Fibroblast of lung (primary cell): ENCODE measurements at places on chromosomes 16 and 17. TPM values are rescaled to one million over a fixed set of nuclear protein-coding genes. Genes with fewer than 3 reads are reported as not detected.
A peak's percentile ranks its signal among the peaks of the same experiment; 100 is the strongest.

- peaks cover 4% of the 10 kb centered on the region for H3K4me1 ChIP-seq
- H3K36me3 ChIP-seq = no peaks in the 10 kb centered on the region
- no peak overlapping the region for H3K27ac ChIP-seq
- no peak overlapping the region for H3K4me3 ChIP-seq
- H3K27me3 ChIP-seq = no peaks in the 10 kb centered on the region
Measured at GRCh38 chr17:43393944-43394482, 4.8 kb upstream of the ARL4D start.

The SCN4A gene
- total RNA-seq = under 0.01 and 0.83 TPM in 2 replicates

GRCh38 chr16:29839822-29840221 lies 19.6 kb downstream of the MVP start:
- peaks cover 46% of the 10 kb centered on the region for H3K36me3 ChIP-seq
- H3K4me1 ChIP-seq = no peaks in the 10 kb centered on the region

The PHOSPHO1 gene
- under 0.01 and 0.17 TPM in 2 replicates for total RNA-seq

- no peak for DNase-seq
- H3K27me3 ChIP-seq = no peaks in the 10 kb centered on the region
- H3K27ac ChIP-seq = peak overlapping the region; percentile 99
- H3K4me3 ChIP-seq = peak overlapping the region; percentile 94
- peaks cover 26% of the 10 kb centered on the region for H3K4me1 ChIP-seq
Measured at GRCh38 chr16:89921131-89921701, 1.9 kb upstream of the TUBB3 start.

DNA sequence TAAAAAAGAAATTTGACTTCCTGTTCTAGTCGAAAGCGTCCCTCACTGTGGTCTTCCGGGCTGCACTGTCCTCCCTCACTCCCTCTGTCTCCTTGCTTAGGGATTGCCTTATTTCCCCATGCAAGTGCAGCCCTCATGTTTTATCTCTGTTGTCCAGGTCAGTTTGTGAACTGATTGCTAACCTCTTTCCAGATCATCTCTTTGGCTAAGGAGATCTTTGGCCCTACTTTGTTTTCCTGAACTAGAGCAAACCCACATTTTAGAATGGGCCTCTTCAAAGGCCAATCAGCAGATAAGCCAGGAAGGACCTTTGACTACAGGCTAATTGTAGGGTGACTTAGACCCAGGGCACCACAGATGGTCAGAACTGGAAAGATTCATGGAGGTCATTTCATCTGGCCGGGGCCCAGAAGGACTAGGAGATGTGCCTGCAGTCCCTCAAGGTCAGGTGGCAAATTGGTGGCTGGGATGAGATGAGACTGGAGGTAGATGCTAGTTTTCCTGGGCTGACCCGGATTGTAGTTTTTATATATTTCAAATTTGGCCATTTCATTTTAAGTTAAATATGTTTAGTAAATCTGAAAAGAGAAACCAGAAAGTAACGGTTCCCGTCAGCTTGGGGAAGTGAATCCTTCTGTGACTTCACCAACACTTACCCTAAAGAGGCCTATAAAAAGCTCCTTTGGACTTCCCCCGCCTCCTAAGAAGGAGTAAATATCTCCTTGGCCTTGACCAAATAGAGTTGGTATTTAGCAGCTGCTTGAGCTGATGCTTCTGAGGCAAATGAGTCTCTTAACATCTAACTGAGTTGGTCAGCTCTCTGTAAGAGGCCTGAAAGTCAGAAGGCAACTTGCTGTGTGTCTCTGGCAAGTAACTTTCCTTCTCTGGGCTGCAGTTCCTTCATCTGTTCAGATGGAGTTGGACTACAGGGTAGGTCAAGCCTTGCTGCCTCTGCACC lies 6.2 kb upstream of the SLC25A19 start:
- H3K4me3 ChIP-seq = no peak overlapping the region
- DNase-seq = no peak
- H3K4me1 ChIP-seq = no peaks in the 10 kb centered on the region
- H3K27me3 ChIP-seq = no peaks in the 10 kb centered on the region
- H3K27ac ChIP-seq = no peak overlapping the region
- H3K36me3 ChIP-seq = no peaks in the 10 kb centered on the region

GRCh38 chr16:396605-397004 lies 394 bp upstream of the NME4 start:
- no peaks in the 10 kb centered on the region for H3K27me3 ChIP-seq
- H3K36me3 ChIP-seq = peaks cover 8% of the 10 kb centered on the region
- peak overlapping the region; percentile 8 for H3K27ac ChIP-seq
- peaks cover 2% of the 10 kb centered on the region for H3K4me1 ChIP-seq
- peak overlapping the region; percentile 38 for H3K4me3 ChIP-seq

The HEATR9 gene
- total RNA-seq = not detected in 2 replicates

The WSCD1 gene
- total RNA-seq = 0.51 and 0.83 TPM in 2 replicates

DNA sequence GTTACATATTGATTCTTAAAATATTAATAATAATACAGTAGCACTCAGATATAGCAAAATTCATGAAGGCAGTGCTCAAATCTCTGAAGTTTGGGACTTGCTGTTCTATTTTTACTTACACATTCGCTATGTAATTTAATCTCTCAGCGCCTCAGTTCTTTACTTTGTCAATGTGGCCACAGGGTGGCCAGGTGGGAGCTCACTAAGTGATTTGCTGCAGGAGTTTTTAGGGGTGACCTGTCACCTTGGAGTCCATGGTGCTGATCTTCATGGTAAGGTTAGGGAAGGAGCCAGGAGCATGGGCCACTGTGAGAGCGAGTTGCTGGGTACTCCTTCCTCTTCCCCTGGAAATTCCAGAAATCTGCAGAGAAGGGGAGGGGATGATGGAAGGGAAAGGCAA lies 28.1 kb downstream of the VWA3A start:
- H3K27me3 ChIP-seq = peaks cover 2% of the 10 kb centered on the region
- no peak overlapping the region for H3K27ac ChIP-seq
- no peak overlapping the region for H3K4me3 ChIP-seq

The CRISPLD2 gene
- total RNA-seq = 34.9 and 37.0 TPM in 2 replicates

The NHERF2 gene
- total RNA-seq = 16.9 and 21.5 TPM in 2 replicates
